Ascending aorta (tissue), 2 donors: ENCODE measurements at places on chromosomes 7 and 10.

DNA sequence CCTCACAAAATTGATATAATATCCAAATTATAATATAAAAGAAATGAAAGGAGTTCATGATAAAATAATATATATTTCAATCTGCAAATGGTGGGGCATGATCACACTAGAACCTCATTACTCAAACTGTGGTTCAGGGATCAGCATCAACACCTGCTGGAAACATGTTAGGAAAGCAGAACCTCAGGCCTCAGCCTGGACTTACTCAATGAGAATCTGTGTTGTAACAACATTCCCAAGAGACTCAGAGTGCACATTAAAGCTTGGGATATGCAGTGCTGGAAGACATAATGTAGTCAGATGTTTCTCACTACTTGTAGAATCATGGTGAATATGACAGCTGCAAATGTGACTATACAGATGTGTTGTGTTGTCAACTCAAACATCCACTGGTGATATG is 81.7 kb upstream of the ITPRID1 start:
- no peak for DNase-seq
- H3K27me3 ChIP-seq = no peaks in the 10 kb centered on the region
- H3K27ac ChIP-seq = no peak overlapping the region
- no peaks in the 10 kb centered on the region for H3K4me1 ChIP-seq
- H3K36me3 ChIP-seq = no peaks in the 10 kb centered on the region
- H3K4me3 ChIP-seq = no peak overlapping the region

GRCh38 chr10:80517416-80518142 is 20.1 kb upstream of the SH2D4B start:
- peaks cover 83% of the 10 kb centered on the region for H3K36me3 ChIP-seq
- no peaks in the 10 kb centered on the region for H3K4me1 ChIP-seq
- H3K4me3 ChIP-seq = no peak overlapping the region
- H3K27ac ChIP-seq = no peak overlapping the region

- no peak overlapping the region for H3K4me3 ChIP-seq
- H3K27ac ChIP-seq = no peak overlapping the region
- no peak for DNase-seq
These were observed 110.3 kb downstream of the MBL2 start for GRCh38 chr10:52662256-52662655.

DNA sequence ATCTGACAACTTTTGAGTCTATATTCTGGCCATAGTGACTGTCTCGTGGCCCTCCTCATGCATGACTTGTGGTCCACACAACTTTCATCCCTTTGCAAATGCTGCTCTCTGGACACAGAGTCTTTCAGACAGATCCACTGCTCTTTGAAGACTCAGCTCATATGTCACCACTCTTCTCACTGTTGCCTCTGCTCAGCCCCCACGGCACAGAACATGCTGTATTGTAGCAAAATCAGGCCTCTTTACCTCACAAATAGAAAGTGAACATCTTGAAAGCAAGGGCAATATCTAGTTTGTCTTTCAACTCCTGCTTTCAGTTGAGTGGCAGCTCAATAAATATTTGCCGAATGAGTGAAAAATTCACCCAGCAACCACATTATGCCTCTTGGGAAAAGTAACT is 443.5 kb downstream of the NRG3 start:
- no peak overlapping the region for H3K27ac ChIP-seq
- no peaks in the 10 kb centered on the region for H3K4me1 ChIP-seq
- H3K36me3 ChIP-seq = no peaks in the 10 kb centered on the region
- no peaks in the 10 kb centered on the region for H3K27me3 ChIP-seq
- no peak overlapping the region for H3K4me3 ChIP-seq

GRCh38 chr7:106947244-106947728 is 82.2 kb downstream of the PIK3CG start:
- no peak overlapping the region for H3K27ac ChIP-seq
- H3K36me3 ChIP-seq = no peaks in the 10 kb centered on the region
- H3K4me1 ChIP-seq = no peaks in the 10 kb centered on the region
- H3K4me3 ChIP-seq = no peak overlapping the region
- H3K27me3 ChIP-seq = no peaks in the 10 kb centered on the region

DNA sequence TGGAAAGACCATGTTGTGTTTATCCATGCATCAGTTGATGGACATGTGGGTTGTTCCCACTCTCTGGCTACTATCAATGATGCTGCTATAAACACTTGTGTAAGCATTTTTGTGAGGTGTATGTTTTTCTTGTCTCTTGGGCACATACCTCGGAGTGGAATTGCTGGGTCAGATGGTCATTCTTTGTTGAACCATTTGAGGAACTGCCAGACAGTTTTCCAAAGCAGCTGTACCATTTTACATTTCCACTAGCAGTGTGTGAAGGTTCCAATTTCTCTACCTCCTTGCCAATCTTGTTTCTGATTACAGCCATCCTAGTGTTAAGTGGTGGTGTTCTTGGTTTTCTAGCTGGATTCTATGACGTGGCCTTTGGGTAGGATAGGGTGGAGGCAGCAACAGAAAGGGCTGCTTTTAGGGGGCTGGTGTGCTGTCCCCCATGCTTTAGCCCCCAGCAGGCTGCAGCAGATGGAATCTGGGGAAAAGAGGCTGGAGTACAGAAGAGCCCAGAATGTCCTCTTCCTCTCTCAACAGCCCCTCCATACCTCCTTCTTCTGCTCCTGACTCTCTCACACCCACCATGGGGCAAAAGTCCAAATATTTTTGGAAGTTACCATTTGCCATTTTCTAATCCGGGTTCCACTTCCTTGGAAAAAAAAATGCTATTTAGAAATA is 352.7 kb downstream of the FRMD4A start:
- no peaks in the 10 kb centered on the region for H3K4me1 ChIP-seq
- no peak overlapping the region for H3K4me3 ChIP-seq
- no peaks in the 10 kb centered on the region for H3K36me3 ChIP-seq
- H3K27ac ChIP-seq = peak overlapping the region; percentile 74
- H3K27me3 ChIP-seq = no peaks in the 10 kb centered on the region

DNA sequence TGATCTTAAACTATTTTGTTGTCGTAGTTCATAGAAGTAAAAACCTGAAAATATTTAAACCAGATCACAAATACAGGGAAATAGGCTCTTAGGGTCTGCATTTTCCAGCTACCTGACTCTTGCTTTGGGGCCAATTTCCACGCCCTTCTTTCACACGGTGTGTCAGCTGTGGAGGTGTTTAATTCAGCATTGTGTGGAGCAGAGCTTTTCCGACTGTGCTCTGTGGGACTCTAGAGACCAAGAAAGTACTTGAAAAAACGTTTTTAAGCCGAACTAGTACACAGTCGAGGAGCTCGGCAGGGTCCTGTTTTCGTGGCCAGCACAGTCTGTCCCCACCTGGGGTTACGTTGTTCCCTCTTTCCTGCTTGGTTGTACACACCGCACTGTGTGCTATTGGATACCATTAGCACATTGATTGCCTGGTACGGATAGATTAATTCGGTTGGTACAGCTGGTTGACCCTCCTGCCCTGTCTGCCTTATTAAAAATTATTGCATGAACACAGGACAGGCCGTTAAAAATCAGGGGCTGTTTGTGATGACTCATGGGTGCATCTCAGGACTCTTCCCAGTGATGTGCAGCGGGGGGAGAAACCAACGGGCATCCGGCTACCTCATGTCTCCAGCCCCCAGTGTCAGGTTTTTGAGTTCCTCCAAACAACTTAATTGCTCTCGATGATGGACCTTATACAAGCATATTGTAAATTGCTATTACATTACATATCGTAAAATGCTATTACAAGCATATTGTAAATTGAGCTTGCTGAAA is 80.7 kb upstream of the BTBD16 start:
- DNase-seq = no peak
- H3K4me1 ChIP-seq = no peaks in the 10 kb centered on the region

- no peak for DNase-seq
- H3K4me1 ChIP-seq = no peaks in the 10 kb centered on the region
- no peaks in the 10 kb centered on the region for H3K27me3 ChIP-seq
- no peaks in the 10 kb centered on the region for H3K36me3 ChIP-seq
- no peak overlapping the region for H3K27ac ChIP-seq
These were observed 8.9 kb downstream of the HK1 start for GRCh38 chr10:69287181-69287580.

DNA sequence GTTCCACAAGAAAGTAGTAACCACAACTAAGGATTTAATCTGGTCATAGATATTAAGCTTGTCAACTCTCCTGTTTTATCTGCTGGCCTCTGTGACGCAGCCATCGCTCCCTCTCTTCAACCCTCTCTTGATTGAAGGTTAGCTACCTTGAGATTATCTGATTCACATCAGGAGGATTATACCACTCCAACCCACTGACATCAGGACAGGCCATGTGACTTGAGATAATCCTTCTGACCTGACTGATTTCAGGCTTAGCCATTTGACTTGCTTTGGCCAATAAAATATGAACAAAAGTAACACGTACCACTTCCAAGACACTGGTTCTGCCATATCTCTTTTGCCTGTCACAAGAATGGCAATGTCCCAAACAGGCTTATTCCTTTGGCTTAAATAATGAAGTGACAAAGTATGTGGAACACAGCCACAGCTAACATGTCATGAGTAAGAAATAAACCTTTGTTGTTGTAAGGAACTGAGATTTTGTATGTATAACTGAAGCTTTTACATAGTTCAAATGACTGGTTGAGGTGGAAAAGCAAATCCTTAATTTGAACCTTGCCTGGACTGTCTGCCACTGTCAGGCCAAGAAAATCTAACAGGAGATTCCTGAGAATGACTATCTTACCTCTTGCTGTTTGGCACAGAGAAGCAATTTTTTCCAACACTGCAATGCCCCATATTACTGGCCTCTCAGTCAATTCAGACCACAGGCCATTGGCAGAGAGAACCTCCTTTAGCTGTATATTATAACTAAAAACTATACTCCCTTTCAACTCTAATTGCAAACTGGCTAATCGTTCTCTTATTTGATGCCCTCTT is 13.9 kb downstream of the ZNF438 start:
- H3K4me3 ChIP-seq = no peak overlapping the region
- peak overlapping the region; percentile 73 for H3K27ac ChIP-seq
- H3K27me3 ChIP-seq = no peaks in the 10 kb centered on the region

GRCh38 chr10:50992356-50992901 is 81.9 kb upstream of the PRKG1 start:
- peak overlapping the region; percentile 95 for H3K4me3 ChIP-seq
- no peaks in the 10 kb centered on the region for H3K36me3 ChIP-seq
- H3K4me1 ChIP-seq = no peaks in the 10 kb centered on the region
- peak overlapping the region; percentile 99 for H3K27ac ChIP-seq
- no peaks in the 10 kb centered on the region for H3K27me3 ChIP-seq

DNA sequence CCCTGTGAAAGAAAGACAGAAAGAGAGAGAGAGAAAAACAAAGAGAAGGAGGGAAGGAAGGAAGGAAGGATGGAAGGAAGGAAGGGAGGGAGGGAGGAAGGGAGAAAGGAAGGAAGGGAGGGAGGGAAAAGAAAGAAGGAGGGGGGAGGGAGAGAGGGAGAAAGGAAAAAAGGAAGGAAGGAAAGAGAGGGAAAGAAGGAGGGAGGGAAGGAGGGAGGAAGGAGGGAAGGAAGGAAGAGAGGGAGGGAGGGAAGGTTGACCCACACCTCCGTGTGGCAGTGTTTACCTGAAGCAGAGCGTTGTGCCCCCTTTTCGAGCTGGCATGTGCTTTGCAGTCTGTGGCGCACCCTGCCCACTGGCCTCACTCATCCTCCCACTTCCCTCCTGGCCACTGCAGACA is 12.3 kb upstream of the MPP7 start:
- no peak overlapping the region for H3K27ac ChIP-seq
- no peak overlapping the region for H3K4me3 ChIP-seq
- no peak for DNase-seq
- no peaks in the 10 kb centered on the region for H3K4me1 ChIP-seq

GRCh38 chr7:41487229-41487940 is 215.5 kb downstream of the INHBA start:
- no peak overlapping the region for H3K27ac ChIP-seq
- no peaks in the 10 kb centered on the region for H3K36me3 ChIP-seq
- no peaks in the 10 kb centered on the region for H3K27me3 ChIP-seq

- no peaks in the 10 kb centered on the region for H3K27me3 ChIP-seq
- DNase-seq = no peak
- H3K36me3 ChIP-seq = no peaks in the 10 kb centered on the region
- H3K4me3 ChIP-seq = no peak overlapping the region
These were observed 2.3 kb upstream of the NOS3 start for GRCh38 chr7:150988230-150989226.

DNA sequence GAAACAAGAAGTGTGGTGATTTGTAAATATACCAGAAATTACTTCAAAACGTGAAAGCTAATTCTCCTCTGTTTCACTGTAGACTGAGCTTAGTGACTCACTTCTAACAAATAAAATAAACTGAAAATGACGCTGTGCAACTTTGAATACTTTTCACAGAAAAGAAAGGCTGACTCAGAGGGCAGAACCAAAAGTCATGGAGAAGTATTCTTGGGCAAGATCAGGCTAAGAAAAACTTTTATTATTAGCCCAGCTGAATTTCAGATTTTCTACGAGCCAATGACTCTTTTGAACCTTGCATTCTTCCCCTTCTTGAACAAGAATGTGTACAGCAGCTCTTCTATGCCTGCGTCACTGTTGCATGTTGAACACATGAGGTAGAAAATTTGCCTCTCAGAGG is 527.3 kb upstream of the GHITM start:
- no peaks in the 10 kb centered on the region for H3K4me1 ChIP-seq
- H3K27me3 ChIP-seq = no peaks in the 10 kb centered on the region
- no peaks in the 10 kb centered on the region for H3K36me3 ChIP-seq
- H3K4me3 ChIP-seq = no peak overlapping the region
- H3K27ac ChIP-seq = no peak overlapping the region

- H3K27ac ChIP-seq = no peak overlapping the region
These were observed 51.8 kb upstream of the STEAP4 start for GRCh38 chr7:88358526-88358838.

- H3K36me3 ChIP-seq = no peaks in the 10 kb centered on the region
- DNase-seq = no peak
- no peak overlapping the region for H3K4me3 ChIP-seq
- no peaks in the 10 kb centered on the region for H3K27me3 ChIP-seq
These were observed 746.8 kb downstream of the GRID1 start for GRCh38 chr10:85619832-85620231.

- H3K36me3 ChIP-seq = peaks cover 13% of the 10 kb centered on the region
- peak overlapping the region; percentile 96 for H3K27ac ChIP-seq
- no peaks in the 10 kb centered on the region for H3K27me3 ChIP-seq
- H3K4me3 ChIP-seq = no peak overlapping the region
These were observed 57.6 kb downstream of the TACR2 start for GRCh38 chr10:69359148-69359547.

DNA sequence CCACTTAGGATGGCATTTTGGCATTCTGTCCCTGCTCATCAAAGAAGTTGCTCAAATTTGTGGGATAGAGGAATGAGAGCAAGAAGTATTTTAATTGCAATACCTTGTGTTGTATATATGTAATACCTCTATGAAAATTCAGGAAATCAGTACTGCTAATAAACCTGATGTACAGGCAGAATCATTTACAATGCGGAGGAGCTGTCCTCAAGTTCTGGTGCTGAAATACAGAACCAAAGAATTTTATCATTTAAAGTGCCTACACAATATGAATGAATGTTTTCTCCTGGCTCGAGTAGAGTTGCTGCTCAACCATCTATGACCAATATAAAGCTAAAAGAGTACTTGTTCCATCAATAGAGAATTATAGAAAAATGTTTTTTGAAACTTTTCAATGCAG is 305.8 kb downstream of the PLXNA4 start:
- no peak for DNase-seq
- H3K27me3 ChIP-seq = no peaks in the 10 kb centered on the region
- H3K4me3 ChIP-seq = no peak overlapping the region
- no peaks in the 10 kb centered on the region for H3K36me3 ChIP-seq
- no peaks in the 10 kb centered on the region for H3K4me1 ChIP-seq
- H3K27ac ChIP-seq = no peak overlapping the region
